ENCODE measurements at places on chromosomes 12 and 14. TPM values are rescaled to one million over a fixed set of nuclear protein-coding genes. Genes with fewer than 3 reads are reported as not detected.

The ANO4 gene
- polyA plus RNA-seq: 6.3 TPM

The INHBC gene
- polyA plus RNA-seq: not detected

The SERPINA1 gene
- 0.16 TPM for polyA plus RNA-seq

The KIAA0586 gene
- polyA plus RNA-seq: 10.5 TPM

The SMAGP gene
- 41.0 TPM for polyA plus RNA-seq

- no peak for DNase-seq
Measured at GRCh38 chr12:52264435-52264825, 10.0 kb upstream of the KRT86 start.

DNA sequence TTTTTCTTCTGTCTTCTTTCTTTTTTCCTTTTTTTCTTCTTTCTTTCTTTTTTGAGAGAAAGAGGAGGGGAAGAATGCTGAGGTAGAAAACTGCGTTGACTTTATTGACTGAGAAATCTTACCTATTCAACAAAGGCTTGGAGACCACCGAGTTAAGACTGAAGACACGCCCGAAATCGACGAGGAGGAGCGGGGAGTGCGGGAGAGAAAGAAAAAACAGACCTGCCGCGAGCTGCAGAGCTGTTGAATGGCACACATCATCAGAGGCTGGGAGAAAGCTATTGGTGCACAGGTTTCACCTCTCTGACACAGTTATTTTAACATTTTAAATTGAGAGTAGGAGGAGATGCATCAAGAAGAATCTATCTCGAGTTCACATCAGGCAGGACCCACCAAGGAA is 5.1 kb downstream of the ASCL1 start:
- no peak for DNase-seq

DNA sequence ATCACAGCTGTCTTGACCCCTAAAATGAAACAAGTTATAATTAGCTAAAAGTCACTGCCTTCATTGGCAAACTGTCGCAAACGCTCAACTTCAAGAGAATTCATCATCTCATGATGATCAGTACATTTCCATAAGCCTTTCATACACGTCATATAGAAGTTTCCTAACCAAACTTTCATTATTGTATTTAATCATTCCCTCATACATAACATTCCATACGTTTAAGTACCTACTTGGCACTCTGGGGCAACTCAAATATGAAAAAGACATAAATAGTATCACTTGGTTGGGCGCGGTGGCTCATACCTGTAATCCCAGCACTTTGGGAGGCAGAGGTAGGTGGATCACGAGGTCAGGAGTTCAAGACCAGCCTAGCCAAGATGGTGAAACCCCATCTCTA is 12.4 kb upstream of the PPP2R5E start:
- DNase-seq: no peak

- DNase-seq: peak; percentile 63
Measured at GRCh38 chr12:57216921-57217879, 606 bp downstream of the NXPH4 start.

DNA sequence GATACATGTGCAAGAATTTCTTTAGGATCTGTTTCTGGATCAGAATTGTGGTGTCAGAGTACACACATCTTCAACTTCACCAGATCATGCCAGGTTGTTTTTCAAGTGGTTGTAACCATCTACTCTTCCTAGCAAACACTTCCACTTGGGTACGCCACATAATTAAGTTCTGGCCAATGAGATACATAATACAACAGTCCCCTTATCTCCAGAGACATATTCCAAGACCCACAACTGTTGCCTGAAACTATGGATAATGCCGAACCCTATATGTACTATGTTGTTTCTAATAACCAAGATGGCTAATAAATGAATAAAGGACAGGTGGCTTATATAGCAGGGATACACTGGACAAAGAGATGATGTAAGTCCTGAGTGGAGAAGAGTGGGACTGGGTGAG is 2.5 kb upstream of the CHPT1 start:
- DNase-seq: no peak

- no peak for DNase-seq
Measured at GRCh38 chr14:64289571-64289970, 4.6 kb downstream of the ESR2 start.

DNA sequence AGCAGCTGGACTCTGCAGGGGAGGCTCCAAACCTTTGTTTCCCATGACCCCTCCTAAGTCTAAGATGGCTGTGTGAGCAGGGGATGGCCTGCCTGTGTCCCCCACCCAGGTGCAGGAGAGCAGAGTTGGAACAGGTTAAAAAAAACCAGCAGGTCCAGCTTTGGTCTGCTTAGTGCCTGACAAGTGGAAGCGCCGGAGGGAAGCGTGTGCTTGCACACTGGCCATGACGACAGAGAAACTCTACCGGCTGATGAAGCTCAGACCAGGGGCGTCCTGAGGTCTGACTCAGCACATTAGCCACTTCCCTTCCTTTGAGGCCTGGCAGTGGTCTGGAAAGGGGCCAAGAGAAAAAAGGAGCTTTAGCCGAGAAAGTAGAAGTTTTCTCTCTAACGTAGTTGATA is 280.1 kb downstream of the VRK1 start:
- peak; percentile 19 for DNase-seq

GRCh38 chr12:78034025-78034424 is 203.3 kb downstream of the NAV3 start:
- peak; percentile 59 for DNase-seq

DNA sequence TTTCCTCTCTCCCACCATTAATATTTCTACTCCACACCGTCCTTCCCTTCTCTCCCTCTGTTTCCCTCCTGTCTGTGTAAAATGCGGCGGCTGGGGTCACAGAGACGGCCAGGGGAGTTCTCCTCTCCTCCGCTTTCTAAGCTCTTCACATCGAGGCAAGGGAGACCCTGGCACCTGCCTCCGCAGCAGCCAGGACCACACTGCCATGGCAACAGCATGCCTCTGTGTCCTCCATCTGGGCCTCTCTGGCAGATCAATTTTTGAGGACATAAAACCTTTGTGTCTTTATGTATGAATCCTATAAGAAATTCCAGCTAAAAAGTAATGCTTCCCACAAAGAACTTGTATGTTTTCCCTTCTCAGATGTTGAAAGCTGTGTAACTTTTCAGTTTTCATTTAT is 41.4 kb downstream of the DYRK4 start:
- DNase-seq: no peak

DNA sequence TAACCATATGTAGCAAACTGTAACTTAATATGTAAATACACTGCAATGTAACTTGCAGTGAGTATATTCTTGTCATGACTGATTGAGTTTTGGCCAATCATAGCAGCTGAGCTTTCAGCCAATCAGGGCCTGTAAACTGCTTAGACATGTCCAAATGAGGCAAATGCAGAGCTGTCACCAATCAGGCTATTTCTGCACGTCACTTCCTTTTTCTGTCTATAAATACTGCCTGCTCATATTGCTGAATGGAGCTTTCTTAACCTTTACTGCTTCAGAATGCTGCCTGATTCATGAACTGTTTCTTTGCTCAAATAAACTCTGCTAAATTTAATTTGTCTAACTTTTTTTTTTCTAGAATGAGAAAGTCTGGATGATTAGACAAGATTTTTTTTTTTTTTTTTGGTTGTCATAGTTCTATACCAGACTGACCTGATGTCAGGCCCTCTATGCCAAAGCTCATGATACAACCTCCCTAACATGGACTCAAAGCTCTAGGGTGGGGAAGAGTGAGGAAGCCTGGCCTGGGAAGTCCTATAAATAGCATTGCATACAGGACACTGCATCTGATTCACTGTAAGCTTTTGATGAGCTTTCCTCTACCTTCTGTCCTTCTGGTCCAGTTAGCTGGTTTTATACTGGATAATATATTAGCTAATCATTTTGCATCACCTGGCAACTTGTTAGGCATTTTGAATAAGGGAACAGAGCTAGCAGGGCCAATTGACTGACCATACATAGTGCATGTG is 12.0 kb downstream of the MGP start:
- no peak for DNase-seq

GRCh38 chr14:55074662-55075061 is 23.2 kb downstream of the MAPK1IP1L start:
- DNase-seq: peak; percentile 56

GRCh38 chr12:12786706-12787601 is 1.5 kb downstream of the APOLD1 start:
- peak; percentile 94 for DNase-seq

DNA sequence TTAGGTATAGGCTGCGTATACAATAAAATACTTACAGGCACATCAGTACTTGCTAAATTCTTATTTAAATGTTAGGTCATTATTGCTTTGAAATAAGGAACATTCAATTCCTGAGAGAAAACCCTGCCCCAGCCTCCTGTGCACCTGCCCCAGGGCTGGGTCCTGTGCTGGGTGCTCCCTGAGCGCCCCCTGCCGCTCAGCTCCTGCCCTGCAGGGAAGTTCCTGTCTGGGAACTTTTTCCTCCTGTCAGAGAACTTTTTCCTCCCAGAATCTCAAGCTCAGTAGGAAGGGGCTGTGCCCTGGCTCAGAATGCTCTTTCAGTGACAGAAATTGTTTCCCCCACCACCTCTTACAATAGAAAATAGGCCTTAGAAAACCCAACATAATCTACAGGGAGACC is 751.1 kb downstream of the TMEM121 start:
- no peak for DNase-seq

GRCh38 chr14:89445273-89445973 is 28.4 kb upstream of the FOXN3 start:
- DNase-seq: peak; percentile 21

GRCh38 chr12:104877103-104877705 is 80.9 kb downstream of the SLC41A2 start:
- DNase-seq: peak; percentile 73

DNA sequence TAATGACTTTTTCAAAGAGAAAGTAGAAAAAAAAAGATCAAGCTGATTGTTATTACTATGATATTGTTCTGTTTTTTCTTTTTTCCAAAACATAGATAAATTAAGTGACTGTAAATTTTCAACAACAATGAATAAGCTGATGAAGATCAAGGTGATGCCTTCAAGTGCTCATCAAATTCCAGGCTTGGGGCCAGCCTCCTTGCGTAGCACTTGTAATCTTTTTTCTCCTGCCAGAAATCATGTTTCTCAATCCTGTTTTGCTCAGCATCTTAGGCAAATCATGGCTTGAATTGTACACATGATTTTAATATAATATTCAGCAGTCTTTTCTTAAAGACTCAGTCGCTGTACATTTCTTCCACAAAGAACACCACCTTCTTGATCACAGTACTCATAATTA is 333.2 kb downstream of the NPAS3 start:
- DNase-seq: no peak

DNA sequence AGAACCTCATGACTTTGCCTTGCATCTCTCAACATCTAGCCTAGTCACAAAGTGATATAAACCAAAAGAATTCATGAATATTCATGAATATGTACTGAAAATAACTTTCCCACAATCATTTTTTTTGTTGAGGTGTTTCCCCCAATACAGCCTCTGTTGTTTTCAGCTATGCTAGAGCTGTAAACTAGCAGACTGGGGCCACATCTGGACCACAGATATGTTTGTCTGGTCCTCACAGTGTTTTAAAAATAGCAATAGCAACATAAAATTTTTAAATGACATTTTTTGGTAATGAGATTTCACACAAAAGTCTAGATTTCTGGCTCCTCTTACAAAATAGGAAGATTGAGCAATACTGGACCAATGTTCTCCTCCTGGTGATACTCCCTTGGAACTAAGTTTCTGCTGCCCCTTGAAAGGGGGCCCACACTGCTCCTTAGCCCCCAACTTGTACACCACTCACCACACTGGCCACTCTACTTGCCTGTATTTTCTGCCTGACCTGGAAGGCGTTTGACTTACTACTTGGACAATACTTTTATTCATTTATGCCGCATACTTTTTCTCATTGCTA is 81.2 kb downstream of the BMP4 start:
- DNase-seq: no peak

GRCh38 chr12:52221912-52222457 is 11.1 kb upstream of the KRT7 start:
- peak; percentile 89 for DNase-seq

- peak; percentile 19 for DNase-seq
Measured at GRCh38 chr14:95885866-95886265, 9.2 kb downstream of the TUNAR start.

DNA sequence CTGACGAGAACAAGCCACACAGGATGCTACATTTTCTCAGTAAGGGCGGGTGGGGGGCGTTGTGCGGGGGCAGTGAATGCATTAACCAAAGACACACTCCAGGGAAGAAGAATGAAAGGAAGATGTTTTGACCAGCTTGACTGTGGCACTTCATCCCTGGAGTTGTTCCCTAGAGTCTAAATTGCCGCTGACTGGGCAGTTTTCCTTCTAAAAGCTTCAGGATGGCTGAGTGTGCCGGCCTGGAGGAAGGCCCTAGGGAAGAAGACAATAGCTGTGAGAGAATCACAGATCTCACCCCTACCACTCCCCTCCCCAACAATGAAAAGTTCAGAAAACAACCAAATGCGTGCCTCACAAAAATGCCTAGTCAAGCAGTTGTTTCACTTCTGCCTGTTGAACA is 67.2 kb downstream of the NKX2-1 start:
- no peak for DNase-seq

DNA sequence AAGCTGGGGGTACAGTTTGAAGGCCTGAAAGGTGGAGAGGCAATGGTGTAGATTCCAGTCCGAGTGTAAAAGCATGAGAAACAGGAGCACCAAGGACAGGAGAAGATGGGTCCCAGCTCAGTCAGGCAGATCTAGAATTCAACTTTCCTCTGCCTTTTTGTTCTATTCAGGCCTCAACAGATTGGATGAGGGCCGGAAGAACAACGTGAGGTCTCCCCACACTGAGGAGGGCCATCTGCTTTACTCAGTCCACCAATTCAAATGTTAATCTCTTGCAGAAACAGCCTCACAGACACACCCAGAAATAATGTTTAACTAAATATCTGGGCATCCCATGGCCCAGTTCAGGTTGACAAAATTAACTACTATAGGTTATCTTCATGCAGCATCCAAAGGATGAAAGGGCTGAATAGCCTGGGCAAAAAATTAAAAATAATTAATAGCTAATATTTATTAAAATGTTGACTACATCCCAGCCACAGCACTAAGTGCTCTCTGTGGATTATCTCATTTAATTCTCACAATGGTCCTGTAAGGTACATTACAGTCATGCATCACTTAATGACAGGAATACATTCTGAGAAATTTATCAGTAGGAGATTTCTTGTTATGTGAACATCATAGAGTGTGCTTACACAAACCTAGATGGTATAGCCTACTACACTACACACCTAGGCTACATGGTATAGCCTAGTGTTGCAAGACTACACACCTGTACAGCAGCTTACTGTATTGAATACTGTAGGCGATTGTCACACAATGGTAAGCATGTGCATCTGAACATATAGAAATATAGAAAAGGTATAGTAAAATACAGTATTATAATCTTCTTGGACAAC is 22.5 kb downstream of the BTG1 start:
- DNase-seq: no peak

All from GM23248 (cell line).